ENCODE measurements at places on chromosomes 13 and 19. TPM values are rescaled to one million over a fixed set of nuclear protein-coding genes. Genes with fewer than 3 reads are reported as not detected.
A peak's percentile ranks its signal among the peaks of the same experiment; 100 is the strongest.

GRCh38 chr19:45889210-45889885, 3.4 kb upstream of the IRF2BP1 start:
- no peak for DNase-seq

- no peak for DNase-seq
These were observed 5.3 kb downstream of the SBSN start for GRCh38 chr19:35522745-35523327.

Gene NKPD1
- total RNA-seq, result 0.73 TPM

GRCh38 chr13:93561576-93562225, 335.1 kb downstream of the GPC6 start:
- no peak for DNase-seq

- peak; percentile 80 for DNase-seq
These were observed 8.4 kb upstream of the BCAM start for GRCh38 chr19:44800461-44800860.

GRCh38 chr19:7618348-7618747, 11.0 kb downstream of the XAB2 start:
- DNase-seq, result no peak

DNA sequence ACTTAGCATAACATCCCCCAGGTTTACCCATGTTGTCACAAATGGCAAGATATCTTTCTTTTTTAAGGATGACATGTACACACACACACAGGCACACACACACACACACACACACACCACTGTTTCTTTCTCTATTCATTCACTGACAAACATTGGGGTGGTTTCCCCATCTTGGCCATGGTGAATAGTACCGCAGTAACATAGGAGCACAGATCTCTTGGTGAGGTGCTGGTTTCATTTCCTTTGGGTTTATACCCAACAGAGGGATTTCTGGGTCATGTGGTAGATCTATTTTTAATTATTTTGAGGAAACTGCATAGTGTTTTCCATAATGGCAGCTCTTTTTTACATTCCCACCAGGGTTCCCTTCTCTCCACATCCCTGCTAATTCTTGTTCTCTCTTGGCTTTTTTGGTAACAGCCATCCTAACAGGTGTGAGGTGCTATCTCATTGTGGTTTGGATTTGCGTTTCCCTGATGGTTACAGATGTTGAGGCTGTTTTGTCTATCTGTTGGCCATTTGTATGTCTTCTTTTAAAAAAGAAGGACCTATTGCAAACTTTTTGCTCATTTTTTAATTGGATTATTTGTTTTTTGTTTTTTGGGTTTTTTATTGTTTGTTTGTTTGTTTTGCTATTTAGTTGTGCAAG, 251.7 kb upstream of the IRS2 start:
- DNase-seq, result no peak

- no peak for DNase-seq
These were observed 12.3 kb downstream of the ATP1A3 start for GRCh38 chr19:41981724-41982123.

DNA sequence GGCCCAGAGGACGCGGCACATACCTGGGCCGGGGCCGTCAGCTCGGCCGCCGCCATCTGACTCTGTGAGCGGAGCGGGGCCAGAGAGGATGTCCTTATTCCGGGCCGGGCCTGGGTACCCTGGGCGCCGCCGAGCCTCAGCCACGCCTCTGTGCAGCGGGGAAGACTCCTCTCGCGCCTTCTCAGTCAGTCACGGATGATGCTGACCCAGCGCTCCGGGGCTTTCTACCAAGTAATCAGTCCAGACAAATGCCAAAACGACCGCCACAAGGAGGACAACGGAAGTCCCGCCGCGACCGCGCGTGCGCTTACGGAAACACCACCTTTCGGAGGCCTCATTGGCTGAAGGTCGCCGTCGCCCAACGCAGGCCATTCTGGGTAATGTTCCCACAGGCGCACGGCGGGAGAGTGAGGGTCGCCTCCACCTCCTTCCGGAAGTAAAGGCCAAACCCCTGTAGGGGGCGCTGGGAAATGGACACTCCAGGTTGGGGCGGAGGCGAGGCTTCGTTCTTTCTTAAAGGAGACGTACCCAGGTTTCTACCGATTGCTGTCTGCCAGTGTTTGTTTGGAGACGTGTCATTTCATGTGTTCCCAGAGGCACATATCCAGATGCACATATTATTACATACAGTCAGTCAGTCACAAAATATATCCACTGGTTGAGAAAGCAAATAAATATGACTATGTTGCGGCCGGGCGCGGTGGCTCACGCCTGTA, at the start of gene ZNF256:
ZNF256 (minus strand) TSS at position 288 of the 716 bp plus-strand sequence; CDS start at position 56, 232 bp downstream.
- DNase-seq, result peak; percentile 74

- DNase-seq, result no peak
These were observed 654 bp downstream of the ZNF579 start for GRCh38 chr19:55579766-55580621.

DNA sequence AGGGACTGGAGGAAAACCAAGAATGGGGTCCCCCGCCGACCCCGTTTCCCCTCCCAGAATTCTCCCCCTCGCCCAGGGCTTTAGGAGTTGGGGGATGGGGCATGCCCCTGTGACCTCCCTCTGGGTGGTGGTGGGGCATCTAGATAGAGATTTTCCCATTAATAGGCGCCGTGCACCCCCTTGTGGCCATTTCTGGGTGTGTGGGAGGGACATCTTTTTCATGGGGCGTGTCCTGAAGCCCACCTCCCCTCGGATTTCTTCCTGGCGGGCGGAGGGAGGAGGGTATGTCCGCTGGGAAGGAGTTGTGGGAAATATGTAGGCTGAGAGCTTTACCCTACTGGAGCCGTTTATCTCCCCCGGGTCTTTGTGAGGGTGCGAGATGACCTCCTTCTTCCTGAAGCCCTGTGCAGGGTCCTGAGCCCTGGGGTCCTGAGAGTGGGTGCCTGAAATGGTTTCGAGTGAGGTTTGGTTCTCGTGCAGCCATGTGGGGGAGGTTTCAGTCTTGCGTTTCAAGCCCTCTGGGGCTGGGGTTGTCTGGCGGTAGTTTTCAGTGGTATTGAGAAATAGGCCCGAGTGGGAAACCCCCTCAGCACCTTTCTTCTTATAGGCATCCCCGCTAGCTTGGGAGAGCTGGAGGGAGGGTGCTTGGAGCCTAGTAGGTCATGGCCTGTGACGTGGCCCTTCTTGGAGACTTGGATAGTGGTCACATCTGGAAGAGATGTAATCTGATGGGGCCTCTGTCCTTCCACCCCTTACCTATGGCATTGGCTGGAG, 1.0 kb downstream of the PRMT1 start:
- DNase-seq, result peak; percentile 67

Gene SIGLEC7
- total RNA-seq, result 0.20 TPM

DNA sequence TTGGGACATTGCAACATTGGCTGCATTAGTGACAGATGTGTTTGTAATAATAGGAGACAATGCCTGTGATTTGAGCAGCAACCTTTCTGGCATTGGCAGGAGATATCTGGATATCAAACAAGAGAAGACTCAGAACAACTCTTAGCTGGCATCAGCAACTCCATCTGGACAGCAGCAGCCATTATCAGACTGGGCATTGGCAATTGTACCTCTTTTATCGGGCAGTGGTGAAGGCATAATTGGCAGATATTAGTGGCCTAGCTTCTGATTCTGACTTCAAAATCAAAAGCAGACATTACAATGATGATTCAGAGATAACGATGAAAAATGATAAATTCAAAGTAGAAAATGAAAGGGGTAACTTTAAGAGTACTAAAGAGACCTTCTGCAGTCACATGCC, 1193.7 kb downstream of the EFNB2 start:
- no peak for DNase-seq

Gene CBY2
- total RNA-seq, result not detected

Gene PDE4A
- 1.5 TPM for total RNA-seq

GRCh38 chr13:34657716-34658115, 284.4 kb upstream of the NBEA start:
- DNase-seq, result no peak

DNA sequence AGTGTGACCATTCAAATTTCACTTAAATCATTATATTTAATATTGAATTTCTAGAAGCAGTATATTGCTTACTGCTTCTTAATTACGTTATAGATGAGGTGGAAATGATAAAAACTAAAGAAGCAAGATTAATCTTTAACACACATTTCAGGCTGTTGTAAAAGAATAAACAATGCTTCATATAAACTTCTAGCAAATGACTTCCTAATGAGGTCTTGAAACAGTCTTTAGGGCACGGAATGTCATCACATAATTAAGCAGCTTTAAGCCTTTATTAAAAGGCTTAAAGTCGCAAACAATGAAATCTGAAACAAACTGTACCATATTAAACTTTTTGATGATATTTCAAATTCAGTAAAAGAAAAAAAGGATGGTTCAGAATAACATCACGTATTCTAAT, 1.9 kb downstream of the SLITRK6 start:
- no peak for DNase-seq

- peak; percentile 25 for DNase-seq
These were observed 1.1 kb downstream of the ADAMTS10 start for GRCh38 chr19:8609279-8610040.

DNA sequence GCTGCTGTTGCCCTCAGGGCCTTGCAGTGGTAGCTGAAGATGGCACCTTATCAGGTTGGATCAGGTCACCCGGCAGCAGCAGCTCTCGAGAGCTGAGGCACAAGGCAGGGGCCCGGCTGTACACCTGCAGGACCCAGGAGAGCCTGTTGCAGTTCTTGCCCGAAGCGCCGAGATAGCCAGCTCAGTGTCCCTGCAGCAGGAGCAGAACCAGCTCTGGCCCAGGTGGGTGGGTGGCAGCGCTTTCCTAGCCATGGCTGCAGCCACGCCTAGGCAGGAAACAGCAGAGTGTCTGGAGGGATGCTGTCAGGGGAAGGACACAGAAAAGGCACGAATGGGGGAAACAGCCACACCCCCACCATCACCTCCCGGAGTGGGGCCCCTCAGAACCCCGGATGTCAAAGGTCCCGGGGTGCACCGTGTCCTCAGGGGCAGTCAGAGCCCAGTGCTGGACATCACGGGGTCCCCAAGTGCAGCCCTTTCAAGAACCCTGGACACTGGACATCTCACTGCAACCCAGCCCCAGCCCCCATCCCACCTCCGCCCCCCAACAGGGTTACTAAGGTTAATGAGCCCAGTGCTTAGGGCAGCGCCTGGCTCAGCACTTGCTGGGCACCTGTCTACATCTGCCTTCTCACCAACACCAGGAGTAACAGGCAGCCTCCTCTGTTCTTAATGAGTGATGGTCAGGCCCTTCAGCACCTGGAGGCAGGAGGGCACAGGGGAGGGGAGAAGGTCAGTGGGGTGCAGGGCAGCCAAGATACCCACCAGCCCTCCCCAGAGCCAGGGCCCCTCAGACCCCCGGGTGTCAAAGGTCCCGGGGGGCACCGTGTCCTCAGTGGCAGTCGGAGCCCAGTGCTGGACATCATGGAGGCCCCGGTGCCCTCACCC, 8.7 kb downstream of the ACP4 start:
- DNase-seq, result no peak

DNA sequence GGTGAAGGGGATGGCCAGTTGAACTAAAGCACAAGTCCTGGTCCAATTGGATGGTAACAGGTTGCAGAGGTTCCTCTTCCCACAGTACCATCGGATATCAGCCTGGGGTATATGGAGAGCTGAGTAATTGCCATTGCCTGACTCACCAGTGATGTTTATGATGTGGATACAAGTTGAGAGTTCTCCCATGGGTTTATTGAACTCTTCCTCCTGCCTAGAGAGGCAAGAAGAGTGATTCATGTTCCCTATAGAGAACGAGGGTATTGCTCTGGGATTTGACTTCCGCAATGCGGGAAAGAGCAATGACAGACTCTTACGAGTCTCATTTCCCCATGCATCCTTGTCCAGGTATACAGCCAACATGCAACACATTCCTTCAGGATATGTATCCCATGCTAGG, 111.3 kb upstream of the PCDH9 start:
- DNase-seq, result no peak
